ENCODE measurements at places on chromosomes 7 and 10.

GRCh38 chr10:85222300-85222699 lies 893.9 kb downstream of the CCSER2 start:
- DNase-seq: no peak

DNA sequence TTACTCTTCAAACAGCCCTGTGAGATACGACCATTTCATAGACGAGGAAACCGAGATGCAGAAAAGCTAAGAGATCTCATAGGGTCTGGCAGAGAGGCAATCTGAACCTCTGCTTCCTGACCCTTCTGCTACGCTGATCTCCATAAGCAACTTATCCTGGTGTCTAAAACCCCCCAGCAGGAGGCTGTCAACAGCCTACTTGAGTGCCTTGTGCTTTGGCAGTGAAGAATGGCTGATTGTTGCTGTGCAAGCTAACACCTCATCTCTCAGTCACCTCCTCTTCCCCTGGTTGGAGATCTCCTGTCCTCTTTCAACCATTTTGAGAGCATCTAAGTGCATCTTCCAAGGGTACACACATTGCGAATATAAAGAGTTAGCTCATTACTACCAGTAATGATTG lies 86.2 kb downstream of the AOAH start:
- no peak for DNase-seq

GRCh38 chr7:148986742-148987009 lies 41.6 kb downstream of the PDIA4 start:
- no peak for DNase-seq

GRCh38 chr10:18364987-18365775 lies 225.0 kb downstream of the CACNB2 start:
- no peak for DNase-seq

DNA sequence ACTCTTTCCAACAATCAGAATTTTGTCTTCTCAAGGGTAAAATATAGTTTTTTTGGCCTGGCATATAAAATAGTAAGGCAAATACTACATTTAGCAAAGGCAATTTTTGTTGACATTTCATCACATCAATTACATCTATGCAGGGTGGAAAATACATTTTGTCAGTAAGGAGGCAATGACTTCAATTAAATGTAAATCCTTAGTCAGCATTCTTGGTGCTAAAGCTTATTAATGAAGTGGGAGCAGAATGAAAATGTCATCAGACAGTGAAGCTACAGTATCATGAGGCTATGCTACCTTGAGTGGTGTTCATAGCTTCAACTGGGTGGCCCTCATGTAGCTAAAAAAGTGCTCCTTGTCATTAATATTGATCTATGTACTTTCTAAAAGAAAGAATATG lies 8.9 kb downstream of the LRRTM3 start:
- no peak for DNase-seq

DNA sequence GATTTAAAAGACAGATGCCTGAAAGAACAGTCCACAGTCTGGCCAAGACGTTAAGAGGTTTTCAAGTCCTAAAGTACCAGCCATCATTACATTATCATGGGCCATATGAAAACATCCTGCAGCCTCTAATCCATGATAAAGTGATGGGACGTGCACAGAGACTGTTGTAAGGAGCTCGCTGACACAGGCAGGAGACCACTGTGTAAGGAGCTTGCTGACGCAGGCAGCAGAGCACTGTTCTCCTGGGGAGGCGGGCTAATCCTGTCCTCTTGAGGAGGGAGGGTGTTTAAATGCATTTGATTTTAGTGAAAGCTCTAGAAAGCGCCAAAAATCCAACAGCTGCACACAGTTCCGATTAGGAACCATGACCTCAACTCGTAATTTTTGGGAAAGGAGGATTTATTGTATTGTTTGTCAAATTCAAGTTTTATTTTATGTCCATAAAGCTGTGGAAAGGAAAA lies 16.9 kb downstream of the SVIL start:
- no peak for DNase-seq

GRCh38 chr7:72430531-72430930 lies 18.4 kb upstream of the CALN1 start:
- no peak for DNase-seq

DNA sequence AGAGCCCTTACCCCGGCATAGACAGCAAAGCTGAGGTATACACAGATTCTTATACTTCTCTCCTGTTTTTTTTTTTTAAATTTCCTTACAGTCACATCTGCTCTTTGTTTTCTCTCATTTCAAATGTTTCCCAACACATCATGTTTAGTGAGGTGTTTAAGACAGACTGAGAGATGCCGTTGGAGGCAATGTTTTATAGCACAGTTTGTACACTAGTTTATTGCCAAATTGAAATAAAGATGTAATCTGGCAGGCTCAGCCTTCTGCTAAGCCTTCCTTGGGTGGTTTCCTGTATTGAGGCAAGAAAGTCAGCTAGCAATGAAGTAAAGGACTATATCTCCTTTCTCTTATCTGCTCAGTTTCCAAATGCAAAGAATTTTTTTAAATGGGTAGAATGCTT lies 393.4 kb downstream of the SORCS1 start:
- no peak for DNase-seq

DNA sequence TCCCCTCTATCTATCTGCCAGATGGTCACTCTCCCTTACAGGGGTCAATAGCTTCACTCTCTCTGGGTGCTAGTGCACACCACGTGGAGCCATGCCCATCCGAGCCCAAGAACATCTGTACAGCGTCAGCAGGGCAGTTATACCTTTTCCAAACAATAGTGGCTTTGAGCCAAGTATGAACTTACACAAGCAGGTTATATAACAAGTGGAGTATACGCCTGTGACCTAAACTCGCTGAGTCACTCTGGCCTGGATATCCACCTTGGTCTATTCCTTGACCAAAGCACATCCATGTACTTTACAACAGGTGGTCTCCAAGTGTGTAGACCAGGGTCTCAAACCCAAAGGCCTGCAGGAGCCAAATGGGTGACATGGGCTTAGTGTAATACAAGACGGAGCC lies 20.3 kb downstream of the PLAC9 start:
- DNase-seq: no peak

DNA sequence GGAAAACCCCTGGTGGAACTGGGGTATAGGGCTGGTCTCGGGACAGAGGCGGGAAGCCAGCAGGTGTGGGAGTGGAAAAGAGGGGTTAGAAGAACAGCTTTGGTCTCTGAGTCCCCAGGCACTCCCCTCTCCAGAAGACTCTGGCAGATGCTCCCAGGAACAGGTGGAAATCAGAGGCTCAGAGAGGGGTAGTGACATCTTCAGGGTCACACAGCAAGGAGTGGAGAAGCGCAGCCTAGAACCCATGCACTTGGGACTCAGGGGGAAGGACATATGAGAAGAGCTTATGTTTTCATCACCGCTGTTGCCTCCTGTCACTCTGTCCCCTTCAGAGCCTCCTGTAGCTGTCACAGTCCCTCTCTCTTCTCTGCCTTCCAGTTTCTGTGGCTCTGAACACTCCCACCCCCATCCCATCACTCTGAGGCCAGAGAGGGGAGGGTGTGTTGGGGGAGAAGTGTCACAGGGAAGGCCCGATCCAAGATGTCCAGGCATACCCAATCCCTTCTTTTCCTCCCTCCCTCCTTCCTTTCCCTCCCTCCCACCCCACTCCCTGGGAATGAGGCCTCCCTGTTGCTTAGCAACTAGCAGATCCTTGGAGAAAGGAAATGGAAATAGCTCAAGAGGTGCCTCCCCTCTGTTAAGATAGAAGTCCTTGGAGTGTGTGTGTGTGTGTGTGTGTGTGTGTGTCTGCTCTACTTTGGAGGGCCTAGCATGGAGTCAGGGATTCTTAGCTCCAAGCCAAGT lies 32.0 kb downstream of the SRRM3 start:
- DNase-seq: no peak

DNA sequence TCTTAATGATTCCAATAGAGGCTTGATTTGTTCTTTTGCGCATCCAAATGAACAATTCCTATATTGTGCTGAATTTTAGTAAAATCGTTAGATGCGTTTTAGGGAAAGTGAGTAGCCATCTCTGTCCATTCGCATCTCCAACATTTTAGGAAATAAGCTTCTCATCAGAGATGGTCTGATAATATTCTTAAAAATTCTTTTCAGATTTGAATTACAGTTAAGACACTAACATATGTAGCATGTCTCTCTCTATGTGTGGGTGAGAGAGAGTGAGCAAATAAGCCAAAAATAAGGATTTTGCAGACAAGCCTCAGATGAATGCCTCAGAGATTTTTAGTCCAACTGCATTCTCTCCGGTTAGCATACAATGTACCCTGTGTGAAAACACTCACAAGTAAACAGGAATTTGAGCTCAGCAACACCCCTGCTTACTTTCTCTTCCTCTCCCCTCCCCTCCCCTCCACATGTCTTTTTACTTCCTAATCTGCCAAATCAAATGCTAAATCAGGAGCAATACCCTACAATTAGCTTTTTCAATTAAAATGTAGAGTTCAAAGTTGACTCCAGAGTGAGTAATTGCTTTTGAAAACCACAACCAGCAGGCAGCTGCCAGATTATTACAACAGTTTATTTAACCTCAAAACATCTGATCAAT lies 354.4 kb downstream of the CRPPA start:
- no peak for DNase-seq

- DNase-seq: no peak
These were observed 187.2 kb upstream of the CXCL12 start for GRCh38 chr10:44572146-44572545.

- no peak for DNase-seq
These were observed 90.7 kb upstream of the TMEM168 start for GRCh38 chr7:112880818-112881418.

- DNase-seq: no peak
These were observed 274.0 kb downstream of the ELFN1 start for GRCh38 chr7:1943933-1944618.

DNA sequence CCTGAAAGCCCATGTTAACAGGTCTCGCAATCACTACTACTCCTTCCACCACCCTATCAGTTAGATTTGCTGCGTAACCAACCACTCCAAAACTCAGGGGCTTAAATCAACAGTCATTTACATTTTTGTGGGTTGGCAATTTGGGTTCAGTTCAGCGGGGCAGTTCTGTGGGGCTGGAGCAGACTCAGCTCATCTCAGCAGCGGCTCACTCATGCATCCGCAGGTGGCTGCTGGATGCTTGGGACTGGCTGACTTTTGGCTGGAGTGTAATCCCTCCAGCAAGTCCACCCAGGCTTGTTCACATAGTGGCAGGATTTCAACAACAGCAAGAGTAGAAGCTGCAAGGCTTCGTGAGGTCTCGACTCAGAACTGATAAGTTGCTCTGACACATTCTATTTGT lies 79.2 kb downstream of the NEUROD6 start:
- DNase-seq: no peak

DNA sequence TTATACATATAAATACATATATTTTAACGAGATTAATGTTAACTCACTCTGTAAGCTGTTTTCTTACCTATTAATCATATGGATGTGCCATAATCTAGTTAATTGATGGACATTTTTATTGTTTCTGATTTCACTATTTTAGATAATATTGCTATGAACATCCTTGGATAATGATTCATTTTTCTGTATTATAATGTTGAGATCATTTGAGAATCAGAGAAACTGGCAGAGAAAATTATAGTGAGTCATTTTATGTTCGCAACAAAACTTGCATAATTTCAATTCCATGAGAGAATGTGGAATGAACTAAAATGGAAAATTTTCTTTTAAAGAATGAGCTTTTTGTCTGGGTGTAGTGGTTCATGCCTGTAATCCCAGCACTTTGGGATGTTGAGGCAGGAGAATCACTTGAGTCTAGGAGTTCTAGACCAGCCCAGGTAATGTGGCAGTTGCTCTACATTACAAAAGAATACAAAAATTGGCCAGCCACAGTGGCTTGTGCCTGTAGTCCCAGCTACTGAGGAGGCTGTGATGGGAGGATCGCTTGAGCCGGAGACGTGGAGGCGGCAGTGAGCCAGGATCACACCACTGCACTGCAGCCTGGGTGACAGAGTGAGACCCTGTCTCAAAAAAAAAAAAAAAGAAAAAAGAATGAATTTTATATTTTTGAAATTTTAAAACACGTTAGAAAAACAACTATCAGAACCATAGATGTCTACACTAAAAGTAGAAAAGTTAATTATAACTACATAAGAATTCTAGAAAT lies 40.5 kb downstream of the PAPSS2 start:
- DNase-seq: no peak

DNA sequence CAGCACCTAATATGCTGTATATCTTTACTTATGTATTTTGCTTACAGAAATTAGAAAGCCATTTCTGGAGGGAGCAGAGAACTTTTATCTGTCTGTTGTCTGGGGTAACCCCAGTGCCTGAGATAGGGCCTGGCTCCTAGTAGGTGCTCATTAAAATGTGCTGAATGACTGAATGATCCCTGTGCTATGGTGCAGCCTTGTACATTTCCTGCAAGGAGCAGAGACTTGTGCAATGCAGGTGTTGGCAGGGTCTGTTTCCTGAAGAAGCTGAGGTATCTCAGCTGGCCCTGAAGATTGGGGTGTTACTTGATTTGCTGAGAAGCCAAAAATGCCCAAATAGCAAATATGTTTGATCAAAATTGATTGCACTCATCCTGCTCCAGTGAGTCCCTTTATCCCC lies 65.5 kb downstream of the RAMP3 start:
- DNase-seq: no peak

DNA sequence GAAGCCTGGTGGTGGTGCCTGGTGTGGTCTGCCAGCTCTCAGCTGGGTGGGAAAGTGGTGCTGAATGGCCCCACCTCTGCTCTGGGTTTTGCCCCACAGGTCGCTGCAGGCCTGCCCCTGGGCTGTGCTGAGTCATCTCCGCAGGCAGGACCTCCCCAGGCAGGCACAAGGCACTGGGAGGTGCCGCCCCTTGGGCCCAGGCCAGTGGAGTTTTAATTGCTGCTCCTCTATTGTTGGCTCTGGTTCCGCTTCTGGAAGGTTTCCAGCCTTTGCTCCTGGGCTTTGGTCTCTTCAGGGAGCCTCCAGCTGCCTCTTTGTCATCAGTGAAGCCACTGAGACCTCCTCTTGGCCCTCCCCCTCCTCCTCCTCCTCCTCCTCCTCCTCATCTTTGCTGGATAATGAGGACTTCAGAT lies 180.3 kb upstream of the GRB10 start:
- DNase-seq: no peak

- DNase-seq: no peak
These were observed 4.7 kb downstream of the FAS start for GRCh38 chr10:88995156-88995876.

- no peak for DNase-seq
These were observed 136.3 kb downstream of the DNAJB6 start for GRCh38 chr7:157473051-157473569.
